ENCODE measurements at places on chromosomes 5 and 9.

GRCh38 chr9:112764344-112764743 is 13.8 kb downstream of the SNX30 start:
- DNase-seq = no peak

- DNase-seq = no peak
Measured at GRCh38 chr9:6927838-6928237, 170.1 kb downstream of the KDM4C start.

DNA sequence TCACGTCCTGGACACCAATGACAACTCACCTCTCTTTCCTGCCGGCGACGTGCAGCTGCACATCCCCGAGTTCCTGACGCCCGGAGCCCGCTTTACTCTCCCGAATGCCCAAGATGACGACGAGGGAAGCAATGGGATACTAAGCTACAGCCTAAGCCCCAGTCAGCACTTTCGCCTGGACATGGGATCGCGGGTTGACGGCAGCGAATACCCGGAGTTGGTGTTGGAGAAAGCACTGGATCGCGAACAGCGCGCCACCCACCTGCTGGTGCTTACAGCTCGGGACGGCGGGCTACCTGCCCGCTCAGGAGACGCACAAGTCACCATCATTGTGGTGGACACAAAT is 1.1 kb downstream of the PCDHAC1 start:
- no peak for DNase-seq

DNA sequence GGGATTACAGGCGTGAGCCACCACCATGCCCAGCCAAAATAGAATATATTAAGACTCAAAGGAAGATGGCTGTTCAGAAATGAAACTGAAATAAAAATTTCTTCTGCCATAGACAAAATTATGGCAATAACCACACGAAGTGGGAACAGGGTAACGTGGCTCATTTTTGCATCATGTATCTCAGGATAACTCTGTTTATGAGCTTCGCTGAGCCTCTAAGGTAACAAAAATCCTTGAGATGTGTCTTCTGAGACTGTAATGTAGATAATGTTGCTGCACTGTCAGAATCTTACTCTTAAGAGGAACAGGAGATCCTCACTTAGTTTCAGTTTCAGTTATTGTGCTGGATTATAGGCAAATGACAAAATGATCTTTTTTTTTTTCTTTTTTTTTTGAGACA is 153.8 kb downstream of the GOLPH3 start:
- peak; percentile 1 for DNase-seq

GRCh38 chr9:11142965-11143738 is 530.4 kb upstream of the PTPRD start:
- DNase-seq = no peak

GRCh38 chr5:93810780-93811179 is 69.4 kb upstream of the POU5F2 start:
- no peak for DNase-seq

- DNase-seq = no peak
Measured at GRCh38 chr5:142832263-142832662, 62.1 kb downstream of the ARHGAP26 start.

DNA sequence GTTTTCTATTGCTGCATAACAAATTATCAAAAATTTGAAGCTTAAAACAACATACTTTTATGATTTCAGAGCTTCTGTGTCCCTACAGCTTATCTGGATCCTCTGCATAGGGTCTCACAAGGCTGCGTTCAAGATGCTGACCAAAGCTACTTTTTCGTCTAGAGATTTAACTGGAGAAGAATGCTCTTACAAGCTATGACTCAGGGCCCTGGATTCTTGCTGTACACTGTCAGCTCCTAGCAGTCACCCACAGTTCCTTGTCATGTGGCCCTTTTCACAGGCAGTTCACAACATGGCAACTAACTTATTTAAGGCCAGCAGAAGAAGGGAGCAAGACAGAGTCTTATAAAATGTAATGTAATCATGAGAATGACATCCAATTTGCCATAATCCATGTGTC is 70.8 kb upstream of the FAM174A start:
- DNase-seq = no peak

DNA sequence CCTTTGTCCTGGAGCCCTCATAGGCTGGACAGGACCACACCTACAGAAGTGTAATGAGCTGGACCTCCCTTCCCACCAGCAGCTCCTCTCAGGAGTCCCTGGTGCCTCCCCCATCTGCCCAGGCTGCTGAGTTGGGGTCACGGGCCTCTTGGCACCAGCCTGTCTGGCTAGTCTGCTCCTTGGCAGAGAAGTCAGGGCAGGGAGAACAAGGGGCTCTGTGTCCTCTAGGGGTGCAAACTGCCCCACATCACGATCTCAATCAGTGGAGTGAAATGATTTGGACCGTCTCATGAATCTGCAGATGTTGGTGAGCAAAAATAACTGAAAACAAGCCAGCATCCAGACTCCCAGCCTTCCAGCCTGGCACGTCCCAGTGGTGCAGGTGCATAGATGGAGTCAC is 14.9 kb upstream of the GFPT2 start:
- DNase-seq = no peak

DNA sequence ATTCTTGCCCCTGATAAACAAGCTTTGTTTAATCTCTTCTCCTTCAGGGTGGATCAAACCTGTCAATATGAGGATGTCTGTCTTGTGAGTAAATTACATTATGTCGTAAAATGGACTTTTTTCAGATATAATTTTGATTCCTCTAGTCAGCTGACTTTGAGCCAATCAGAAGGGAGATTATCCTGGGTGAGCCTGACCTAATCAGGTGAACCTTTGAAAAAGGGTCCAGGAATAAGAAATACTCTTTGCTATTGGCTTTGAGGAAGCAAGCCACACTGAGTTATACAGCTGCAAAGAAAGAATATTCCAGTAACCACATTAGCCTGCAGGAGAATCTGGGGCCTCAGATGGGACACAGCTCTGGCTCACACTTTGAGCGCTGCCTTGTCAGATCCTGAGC is 304.3 kb upstream of the ARRDC3 start:
- DNase-seq = no peak

Data from central memory CD4-positive, alpha-beta T cell (primary cell).